ENCODE measurements at places on chromosomes 3 and 15.

GRCh38 chr15:60722328-60723112 lies 243.6 kb upstream of the ICE2 start:
- no peak for DNase-seq

DNA sequence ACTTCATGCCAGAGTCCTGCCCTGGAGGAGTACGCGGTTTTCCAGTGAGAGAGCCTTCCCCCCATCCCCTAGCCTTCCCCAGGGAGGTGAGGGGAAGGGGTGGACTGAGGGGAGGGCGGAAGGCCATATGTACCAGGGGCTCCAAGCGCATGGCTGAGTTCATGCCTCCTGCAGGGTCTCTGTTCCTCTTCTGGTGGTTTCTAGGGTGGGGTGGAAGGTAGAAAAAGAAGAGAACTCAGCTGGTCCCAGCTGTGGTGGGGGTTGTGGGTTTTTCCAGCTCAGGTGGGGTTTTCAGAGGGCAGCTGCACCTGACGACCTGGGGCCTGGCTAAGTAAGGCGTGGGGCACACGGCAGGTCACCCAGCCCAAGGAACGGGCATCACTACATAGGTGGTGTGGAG lies 10.7 kb upstream of the IQSEC1 start:
- DNase-seq: no peak

DNA sequence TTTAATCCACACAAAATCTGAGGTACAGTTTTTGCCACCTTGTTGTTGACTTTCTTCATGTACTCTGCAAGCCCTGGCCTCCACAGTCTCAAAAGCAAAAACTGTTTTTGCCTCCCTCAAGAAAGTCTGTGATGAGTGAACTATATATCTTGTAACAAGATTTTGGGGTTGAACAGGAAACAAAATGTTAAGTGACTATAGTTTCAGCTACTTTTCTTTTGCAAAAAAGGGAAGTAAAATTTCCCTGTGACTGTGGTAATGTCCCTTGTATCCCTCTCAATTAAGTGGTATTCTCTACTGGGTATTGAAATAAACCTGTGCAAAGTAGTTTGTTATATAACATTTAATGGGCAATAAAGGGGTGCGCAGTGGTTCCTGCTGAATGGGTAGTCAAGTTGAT lies 21.3 kb upstream of the SCAANT1 start:
- DNase-seq: no peak

DNA sequence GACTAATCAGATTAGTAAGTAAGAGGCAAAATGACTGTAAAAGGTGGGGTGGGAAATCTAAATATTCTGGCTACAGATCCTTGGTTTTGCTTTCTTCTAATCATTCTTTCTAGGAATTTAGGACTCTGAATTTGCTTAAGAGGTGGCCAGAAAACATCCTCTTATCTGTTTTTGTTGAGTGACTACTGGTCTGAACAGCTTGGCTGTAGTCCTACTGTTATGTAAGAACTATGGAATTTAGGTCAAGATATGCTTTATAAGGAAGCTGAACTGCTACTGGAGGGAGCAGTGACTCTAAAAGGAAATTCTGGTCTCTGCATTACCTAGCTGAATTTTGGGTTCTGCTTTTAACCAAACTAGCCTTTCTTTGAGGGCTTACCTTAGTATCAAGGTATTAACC lies 33.5 kb upstream of the CSPG5 start:
- DNase-seq: no peak

- DNase-seq: no peak
Observed at GRCh38 chr15:56001471-56002078, 8.2 kb upstream of the NEDD4 start.

- no peak for DNase-seq
Observed at GRCh38 chr3:23711916-23712494, 93.8 kb upstream of the UBE2E1 start.

DNA sequence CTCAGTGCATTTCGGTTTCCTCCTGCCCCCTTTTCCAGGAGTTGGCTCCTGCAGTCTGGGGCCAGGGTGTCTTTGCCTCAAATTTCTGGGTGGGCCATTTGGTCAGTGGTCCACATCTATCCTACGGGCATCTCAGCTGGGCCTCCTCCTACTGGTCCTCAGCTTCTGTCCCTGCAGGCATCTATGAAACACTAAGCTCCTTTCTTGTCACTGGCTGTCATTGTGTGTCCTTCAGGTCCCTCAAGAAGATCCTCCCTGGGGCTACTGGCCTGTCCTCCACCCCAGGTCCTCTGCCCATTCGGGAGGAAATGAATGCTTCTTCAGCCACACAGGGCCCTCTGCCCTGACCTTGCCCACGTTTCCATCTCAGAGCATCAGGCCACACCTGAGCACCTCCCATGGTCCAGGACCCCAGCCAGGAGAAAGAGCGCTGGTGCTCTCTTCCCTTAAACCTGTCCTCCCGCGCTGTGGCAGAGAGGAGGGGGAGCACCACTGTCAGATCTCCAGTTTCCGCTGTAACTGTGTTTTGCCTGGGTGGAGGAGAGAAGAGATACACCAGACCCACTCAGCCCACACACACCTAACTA lies 1.8 kb downstream of the PRR23E start:
- DNase-seq: no peak

GRCh38 chr15:19899021-19899824 lies 642.4 kb downstream of the GOLGA6L6 start:
- no peak for DNase-seq

GRCh38 chr3:4819746-4820145 lies 159.5 kb upstream of the BHLHE40 start:
- no peak for DNase-seq

DNA sequence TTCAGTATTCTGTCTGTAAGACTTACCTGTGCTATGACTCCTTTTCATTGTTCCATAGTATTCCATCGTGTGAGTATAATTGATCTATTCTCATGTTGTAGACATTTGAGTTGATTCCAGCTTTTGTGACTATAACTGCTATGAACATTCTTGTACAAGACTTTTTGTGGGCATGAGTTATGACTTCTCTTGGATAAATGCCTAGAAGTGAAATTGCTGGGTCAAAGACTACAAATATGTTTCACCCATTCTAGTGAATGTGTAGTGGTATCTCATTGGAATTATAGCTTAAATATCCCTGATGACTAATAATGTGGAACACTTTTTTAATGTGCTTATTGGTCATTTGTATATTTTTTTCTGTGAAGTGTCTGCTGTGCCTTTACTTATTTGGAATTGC lies 27.6 kb upstream of the NPHP3 start:
- no peak for DNase-seq

GRCh38 chr3:189944285-189945145 lies 176.2 kb downstream of the P3H2 start:
- DNase-seq: no peak

- DNase-seq: no peak
Observed at GRCh38 chr3:46440531-46441294, 24.0 kb downstream of the LTF start.
